ENCODE measurements at places on chromosomes 3 and 15.
A peak's percentile ranks its signal among the peaks of the same experiment; 100 is the strongest.

DNA sequence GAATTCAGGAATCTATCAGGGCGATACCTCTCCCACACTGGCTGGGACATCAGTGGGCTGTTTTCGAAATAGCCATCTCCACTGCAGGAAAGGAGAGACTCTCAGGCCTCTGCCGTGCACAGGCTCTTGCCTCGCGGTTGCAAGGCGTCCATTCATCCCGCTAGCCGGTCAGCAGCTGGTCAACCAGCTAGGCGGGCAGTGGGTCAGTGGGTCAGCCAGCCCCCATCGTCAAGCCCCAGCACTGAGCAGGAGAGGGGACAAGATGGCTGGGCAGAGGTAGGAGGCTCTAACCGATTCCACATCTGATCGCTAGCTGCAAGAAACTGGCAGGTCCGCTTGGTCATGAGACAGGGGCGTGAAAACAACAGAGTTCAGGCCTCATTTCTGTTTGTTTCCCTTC, 45.1 kb downstream of the MUC4 start:
- no peak for DNase-seq

DNA sequence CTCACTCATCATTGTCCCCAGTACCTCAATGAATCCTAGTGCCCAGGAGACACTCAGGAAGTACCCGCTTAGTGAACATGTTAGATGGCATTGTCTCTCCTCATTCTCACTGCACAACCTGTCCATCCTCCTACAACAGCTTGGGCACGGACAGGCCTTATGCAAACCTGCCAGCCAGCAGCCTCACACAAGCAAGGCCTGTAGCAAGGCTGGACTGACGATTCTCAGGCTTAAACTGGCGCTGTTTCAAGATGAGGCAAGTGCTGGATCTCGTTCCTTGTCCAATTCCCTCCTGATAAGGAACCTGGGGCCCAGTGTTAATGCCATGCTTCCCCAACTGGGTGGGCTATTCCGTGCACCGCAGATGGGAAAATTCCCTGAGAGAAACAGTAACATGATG, 59.0 kb downstream of the CDCP1 start:
- DNase-seq = no peak

DNA sequence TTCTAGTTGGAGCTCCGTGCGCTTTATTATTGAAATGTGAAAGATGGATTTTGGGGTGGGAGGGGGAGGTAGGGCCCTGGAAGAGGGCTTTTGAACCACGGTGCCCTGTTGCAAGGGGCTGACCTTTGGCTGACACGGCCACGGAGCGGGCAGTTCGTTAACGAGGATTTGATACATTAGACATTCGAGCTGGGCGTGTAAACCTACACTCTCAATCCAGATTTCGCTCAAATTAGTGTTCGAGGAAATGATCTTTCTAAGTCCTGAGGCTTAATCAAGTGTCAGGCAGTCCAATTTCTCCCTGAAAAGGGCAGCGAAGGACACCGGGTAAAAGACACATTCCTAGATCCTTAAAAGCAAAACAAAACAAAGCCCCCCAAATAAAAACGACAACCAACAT, 13.0 kb downstream of the ZIC1 start:
- DNase-seq = no peak

GRCh38 chr3:135451037-135451785, 514.3 kb upstream of the PPP2R3A start:
- DNase-seq = no peak

GRCh38 chr3:10263646-10264363, 15.5 kb downstream of the TATDN2 start:
- DNase-seq = peak; percentile 60

DNA sequence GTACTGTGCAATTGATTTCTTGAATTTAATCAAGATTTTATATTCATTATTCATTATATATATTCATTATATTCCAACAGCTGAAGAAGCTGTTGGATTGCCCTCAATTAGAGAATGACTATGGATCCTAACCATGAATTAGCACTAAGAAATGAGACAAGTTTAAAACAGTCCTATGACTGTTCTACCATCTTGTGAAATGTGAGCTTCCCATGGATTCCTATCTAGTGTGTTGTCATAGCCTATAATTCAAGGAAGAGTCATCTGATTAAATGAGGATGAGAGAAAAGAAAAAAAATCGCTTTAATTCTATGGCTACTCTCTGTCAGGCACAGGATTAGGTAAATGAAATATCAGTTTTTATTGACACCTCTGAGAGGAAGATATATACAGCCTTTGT, 696.6 kb upstream of the NAALADL2 start:
- no peak for DNase-seq
